Stimulated activated CD8-positive, alpha-beta memory T cell treated with anti-CD3 and anti-CD28 coated beads, Interleukin-7, amount 100 ng/mL, for 1 hour (primary cell): ENCODE measurements at places on chromosomes 11 and 22.

DNA sequence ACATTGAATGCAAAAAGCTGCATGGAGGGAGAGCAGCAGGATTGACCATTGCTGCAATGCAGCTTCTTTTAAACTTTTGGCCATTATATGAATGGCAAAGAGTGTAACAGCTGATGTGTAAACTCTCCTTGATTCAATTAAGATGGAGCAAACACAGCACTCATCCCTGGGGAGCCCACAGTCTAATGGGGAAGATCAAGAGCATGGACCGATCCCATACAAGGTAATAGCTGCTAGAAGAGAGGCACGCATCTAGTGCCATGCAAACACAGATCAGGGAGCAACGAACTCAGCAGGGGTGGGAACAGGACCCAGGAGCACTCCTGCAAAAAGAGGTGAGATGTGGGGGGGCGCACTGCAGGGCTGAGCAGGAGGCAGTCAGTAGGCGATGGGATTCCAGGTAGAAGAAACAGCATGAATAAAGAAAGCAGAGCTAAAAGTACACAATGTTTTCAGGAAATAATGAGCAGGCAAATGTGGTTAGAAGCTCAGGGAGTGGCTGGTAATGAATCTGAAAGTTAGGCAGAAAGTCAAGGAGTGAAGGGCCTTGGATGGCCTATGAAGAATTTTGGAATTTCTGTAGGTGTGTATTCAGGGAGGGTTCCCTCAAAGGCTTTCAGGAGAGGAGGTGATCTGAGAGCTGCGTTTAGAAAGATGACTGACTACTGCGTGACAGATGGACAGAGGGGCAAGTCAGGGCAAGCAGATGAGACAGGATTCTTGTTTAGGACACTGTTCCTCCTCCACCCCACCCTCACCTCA lies 17.2 kb upstream of the BMAL1 start:
- DNase-seq: no peak

DNA sequence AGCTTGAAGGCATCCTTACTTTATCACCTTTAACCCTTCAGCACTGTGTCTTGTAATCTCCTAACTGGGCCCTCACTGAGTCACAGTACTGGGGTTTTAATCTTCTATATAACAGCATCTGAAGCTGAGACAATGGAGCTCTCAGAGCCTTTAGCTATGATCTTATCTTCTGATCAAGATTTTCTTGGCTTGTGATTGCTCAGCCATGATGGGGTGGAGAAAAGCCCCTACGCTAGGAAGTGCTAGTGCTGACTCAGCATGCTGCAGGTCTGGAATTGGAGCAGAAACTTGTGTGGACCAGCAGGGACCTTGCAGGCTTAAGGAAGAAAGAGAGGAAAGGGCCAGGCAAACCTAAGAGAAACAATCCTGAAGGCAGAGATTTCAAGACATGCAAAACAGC lies 71.7 kb upstream of the EED start:
- DNase-seq: no peak

DNA sequence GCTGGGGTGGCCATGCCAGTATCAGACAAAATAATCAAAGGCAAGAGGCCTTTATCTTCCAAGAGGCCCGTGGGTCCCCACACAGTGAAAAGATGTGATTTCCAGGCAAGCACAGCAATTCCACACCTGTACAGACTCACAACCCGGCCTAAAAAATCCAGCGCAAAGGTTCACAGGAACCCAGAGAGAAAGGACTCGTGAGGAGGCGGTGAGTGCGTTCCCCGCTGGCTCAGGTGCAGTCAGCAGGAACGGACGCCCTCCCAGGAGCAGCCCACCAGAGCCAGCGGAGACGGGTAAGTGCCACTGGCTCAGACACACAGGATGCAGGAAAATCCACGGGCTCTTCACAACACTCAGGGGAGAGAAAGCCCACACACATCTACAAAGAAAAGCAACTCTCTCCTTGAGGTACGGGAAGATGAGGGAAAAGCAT lies 4.4 kb downstream of the TOLLIP start:
- no peak for DNase-seq

DNA sequence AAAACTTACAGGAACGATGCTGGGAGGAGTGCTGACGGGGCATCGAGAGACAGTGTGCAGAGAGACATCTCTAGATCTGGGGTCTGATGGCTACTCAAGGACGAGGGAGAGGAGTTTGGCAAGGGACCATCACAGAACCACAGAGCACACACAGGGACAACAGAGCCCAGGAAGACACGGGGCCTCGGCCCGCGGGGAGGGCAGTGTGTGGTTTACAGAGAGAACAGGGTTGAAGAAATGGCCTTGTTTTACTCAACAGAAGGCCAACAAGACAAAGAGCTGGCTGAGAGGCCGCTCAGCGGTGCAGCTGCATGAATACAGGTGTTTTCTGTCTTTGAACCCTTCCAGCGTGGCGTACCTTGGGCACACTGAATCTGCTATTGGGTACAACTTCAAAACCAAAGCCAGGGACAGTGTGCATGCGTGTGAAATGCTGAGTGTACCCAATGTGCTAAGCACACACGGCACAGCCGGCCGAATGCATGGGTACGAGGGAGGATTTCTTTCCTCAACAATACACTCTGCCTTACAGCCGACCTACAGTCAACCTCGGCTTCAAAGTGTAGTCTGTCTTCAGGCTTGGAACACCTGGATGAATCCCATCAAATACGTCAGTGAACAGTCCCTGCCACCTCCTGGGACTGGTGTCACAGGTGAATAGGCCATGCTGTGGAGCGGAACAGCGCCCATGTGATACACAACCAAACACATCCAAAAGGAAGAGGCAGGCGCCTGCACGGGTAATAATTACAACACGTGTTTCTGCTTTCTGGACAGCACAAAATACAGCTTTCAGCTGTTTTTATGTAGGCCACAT lies 20.7 kb upstream of the BID start:
- no peak for DNase-seq

DNA sequence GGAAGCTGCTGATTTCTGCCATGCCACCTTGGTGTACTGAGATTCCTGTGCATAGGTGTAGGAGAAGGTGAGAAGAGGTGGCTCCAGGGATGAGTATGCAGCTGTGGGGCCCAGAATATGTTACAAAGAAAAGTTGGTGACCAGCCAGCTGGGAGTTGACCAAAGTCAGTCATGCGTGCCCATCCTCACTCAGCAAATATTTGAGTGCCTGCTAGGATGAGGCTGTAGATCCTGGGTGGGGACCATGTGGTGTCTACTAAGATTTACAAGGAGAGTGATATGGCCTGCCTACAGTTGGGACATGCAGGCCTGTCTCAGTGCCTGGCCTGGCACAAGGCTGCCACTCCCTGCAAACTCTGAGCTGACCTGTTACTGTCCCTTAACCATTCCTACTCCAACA lies 19.4 kb downstream of the RNF185 start:
- DNase-seq: no peak

DNA sequence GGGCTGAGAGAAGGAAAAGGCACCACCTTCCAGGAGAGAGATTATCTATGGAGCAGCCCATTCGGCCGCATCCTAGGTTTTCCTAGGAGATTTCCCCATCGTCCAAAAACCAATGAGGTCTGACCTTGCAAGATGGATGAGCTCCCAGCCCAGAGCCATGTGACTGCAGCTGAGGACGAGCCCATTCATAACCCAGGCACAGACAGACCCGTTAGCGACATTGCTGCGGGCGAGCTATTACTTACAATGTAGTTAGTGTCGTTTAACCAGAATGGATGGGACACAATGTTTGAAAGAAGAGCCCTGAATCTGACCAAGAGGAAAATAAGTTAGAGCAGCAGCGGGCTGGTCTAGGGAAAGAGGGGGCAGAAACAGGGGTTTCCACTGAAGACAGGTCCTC lies 395.9 kb upstream of the CADM1 start:
- no peak for DNase-seq
